ENCODE measurements at places on chromosomes 1 and 21.

DNA sequence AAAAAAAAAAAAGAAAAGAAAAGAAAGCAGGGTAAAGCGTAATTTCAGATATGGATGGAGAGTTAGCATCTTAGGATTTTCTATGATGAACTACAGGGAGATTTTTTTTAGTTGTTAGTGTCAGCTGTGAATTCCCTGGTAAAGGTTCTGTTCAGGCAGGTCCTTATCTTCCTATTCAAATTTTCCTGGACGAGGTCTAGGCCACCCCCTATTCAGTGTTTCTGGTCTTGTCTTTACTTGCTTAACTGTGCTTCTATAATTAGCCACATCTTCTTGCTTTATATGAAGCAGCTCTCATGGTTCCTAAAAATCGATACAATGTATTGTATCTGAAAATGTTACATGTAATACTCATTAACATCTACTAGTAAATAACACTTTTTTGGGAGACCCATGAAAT, 157.8 kb downstream of the LHX8 start:
- DNase-seq = no peak

DNA sequence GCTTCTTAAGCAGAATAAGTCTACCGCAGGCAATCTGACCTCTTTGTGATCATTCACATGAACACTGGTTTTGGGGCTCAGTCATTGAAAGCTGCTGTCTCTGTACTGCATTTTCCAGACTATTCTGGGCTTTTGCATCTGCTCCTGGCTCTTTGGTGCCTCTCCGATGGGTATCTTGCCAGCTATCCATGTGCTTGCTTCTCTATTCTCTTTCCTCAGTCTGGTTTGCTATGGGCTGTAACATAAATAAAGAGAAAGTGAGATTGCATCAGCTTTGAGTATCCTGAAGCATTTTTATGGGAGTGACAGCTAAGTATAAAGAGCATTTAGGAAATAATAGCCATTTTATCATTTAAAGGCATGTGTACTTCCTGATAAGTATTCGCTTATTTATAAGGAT, 70.7 kb downstream of the C1orf21 start:
- DNase-seq = no peak

DNA sequence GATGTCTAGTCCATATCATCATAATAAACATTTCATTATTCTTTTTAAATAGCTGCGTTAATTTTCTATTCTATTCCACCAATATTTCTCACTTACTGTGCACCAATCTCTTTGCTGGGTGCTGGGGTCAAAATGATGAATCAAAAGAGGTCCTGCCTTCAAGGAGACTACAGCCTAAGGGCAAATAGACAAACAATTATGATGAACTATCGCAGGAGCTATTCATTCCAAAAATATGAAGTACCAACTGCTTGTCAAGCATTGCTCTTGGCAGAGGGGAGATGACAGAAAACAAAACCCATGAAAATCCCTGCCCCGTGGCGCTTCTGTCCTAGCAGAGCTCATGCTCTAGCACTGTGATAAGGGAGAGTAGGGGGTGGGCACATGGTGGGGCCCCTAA, 28.8 kb upstream of the SLC26A9 start:
- DNase-seq = no peak

DNA sequence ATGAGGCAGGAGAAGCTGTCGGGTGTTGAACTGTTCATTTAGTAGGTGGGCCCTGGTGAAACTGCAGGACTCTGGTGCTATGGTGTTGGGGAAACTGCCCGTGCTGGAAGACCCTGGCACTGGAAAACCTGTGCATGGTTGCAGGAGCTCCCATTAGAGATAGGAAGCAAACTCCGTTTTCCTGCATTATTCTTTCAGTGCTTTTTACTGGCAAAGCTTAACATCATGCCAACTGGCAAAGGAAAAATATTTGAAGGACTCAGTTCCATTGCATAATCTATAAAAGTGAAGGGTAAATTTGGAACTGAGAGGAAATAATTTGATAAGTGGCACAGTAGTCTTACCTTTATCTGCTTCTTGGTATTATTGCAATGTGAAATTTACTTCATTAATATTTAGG, 31.7 kb upstream of the MPC2 start:
- no peak for DNase-seq

DNA sequence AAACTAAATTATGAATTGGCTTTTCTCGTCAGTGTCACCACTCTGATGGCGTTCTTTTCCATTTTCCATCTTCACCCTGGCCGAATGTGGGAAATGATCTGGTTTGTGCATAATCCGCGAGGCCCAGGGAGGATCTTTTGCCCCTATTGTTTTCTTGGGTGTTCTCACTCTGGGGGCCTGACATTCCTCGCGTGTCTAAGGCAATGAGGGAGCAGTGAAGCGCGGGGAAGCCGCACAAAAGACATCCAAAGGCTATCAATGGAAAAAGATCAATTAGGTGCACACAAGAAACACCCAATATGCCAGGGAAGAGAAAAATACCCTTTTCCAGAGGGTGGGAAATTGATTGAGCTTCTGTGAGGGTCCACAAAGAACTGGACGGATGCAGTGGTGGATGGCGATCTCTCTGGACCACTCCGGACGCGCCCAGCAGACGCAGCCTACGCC, 941 bp upstream of the C1orf21 start:
- DNase-seq = no peak

GRCh38 chr1:119617751-119618691, 30.0 kb downstream of the ZNF697 start:
- no peak for DNase-seq

GRCh38 chr21:31928656-31929055, 55.8 kb downstream of the HUNK start:
- DNase-seq = no peak

DNA sequence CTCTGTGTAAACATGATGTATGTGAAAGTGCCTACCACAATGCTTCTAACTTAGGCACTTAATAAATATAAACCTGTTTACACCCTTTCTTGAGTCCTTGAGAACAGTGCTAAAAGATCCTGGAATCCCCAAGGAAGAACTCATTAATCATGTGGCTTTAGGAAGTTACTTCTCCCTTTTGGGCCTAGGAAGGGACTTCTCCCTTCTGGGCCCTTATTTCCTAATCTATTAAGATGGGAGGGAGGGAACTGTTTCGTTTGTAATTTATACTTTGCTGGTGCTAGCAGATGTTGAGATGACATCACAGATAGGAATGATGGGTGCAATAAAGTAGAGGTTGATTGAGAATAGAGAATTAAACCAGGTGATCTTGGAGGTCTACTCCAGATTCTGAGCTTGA, 1.2 kb downstream of the BTF3L4 start:
- no peak for DNase-seq

DNA sequence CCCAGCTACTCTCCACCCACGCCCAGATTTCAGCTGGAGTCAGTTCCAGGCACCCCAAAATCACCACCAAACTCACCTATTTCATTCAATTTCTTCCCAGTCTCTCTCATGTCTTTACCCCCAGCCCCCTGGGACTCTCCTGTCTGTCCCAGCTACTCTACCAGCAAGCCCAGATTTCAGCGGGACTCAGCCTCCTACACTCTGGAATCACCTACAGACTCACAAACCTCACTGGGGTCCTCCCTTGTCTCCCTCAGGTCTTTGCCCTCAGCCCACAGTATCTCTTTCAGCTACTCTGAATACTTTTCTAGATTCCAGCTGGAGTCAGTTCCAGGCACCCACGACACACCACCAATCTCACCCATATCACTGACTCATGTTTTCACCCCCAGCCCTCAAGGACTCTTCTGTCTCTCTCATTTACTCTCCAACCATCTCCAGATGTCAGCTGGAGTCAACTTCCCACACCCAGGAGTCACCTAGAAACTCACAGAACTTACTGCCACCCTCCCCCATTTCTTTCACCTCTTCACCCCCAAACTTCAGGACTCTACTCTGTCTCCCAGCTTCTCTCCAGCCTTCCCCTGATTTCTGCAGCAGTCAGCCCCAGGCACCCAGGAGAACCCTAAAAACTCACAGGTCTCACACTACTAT, 1529.3 kb upstream of the TPTE start:
- DNase-seq = no peak

- DNase-seq = no peak
Observed at GRCh38 chr1:182724215-182724614, 39.8 kb upstream of the RGS8 start.

- peak; percentile 78 for DNase-seq
Observed at GRCh38 chr1:154951901-154952657, 3.8 kb downstream of the PBXIP1 start.

GRCh38 chr1:209342441-209343175, 240.9 kb upstream of the CAMK1G start:
- DNase-seq = no peak

- DNase-seq = no peak
Observed at GRCh38 chr21:15278279-15278678, 213.5 kb upstream of the NRIP1 start.

DNA sequence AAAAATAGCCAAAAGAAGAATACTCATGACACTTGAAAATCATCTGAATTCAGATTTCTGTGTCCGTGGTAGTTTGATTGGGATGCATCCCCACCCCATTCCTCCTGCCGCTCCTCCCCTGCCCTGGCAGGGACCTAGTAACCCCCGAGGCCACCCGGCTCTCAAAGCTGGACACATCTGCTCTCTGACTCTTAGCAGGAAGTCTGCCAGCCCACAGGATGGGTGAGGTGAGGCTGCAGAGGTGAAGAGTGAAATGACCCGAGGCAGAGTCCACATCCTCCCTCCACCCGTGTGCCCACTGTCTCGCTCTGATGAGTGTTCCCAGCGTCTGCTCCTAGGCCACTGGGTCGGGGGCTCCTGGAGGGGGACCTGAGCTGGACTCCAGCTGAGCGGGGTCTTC, 308.5 kb upstream of the VAMP3 start:
- no peak for DNase-seq

Data from CD8-positive, alpha-beta T cell (primary cell).